ENCODE measurements at places on chromosomes 6 and 20. TPM values are rescaled to one million over a fixed set of nuclear protein-coding genes. Genes with fewer than 3 reads are reported as not detected.
A peak's percentile ranks its signal among the peaks of the same experiment; 100 is the strongest.

Gene COL19A1
- total RNA-seq: 0.47 TPM

Gene CLPSL1
- not detected for total RNA-seq

Gene SEMG1
- not detected for total RNA-seq

DNA sequence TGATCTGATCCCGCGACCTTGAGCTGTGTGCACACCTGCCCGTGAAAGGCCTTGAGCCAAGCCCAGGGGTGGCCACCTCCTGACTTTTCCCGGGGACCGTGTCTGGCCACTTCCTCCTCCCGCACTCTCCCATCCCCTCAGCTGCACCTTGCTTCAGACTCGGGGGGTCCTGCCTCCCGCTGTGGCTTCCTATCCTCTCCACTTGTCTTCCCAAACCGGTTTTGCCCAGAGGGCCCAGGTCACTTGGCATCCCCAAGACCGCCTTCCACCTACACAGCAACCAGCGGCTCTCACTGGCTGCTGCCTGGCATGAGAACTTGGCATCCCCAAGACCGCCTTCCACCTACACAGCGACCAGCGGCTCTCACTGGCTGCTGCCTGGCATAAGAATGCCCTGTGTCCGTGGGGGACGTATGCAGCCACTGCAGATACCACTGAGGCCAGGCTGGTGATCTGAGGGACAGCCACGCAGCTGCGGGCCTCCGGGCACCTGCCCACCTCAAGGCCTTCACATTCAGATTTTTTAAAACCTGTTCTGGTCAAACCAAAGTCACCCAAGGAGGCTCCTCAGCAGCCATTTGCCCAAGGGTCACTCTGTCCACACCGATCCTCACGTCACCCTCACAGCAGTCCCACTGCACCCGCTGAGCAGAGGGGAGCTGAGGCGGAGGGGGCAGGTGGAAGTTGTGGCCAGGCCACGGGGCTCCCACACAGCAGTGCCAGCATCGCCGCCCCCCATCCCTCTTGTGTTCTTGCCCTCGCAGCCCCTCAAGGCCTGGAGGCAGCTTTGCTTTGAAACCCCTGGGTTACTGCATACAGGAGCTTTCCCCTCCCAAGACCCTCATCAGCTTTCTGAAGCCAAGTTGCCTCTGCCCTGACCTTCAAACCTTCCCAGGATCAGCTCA lies 245.5 kb downstream of the TAF4 start:
- no peak overlapping the region for H3K4me3 ChIP-seq
- DNase-seq: no peak
- no peaks in the 10 kb centered on the region for H3K4me1 ChIP-seq
- no peaks in the 10 kb centered on the region for H3K27me3 ChIP-seq
- peak overlapping the region; percentile 15 for H3K27ac ChIP-seq

- H3K27me3 ChIP-seq: peaks cover 13% of the 10 kb centered on the region
- H3K27ac ChIP-seq: no peak overlapping the region
- no peak overlapping the region for H3K4me3 ChIP-seq
- H3K4me1 ChIP-seq: no peaks in the 10 kb centered on the region
- no peaks in the 10 kb centered on the region for H3K36me3 ChIP-seq
Observed at GRCh38 chr20:5927749-5928462, 22.4 kb downstream of the TRMT6 start.

GRCh38 chr6:37432590-37432915 lies 468 bp upstream of the CMTR1 start:
- no peak for DNase-seq
- H3K4me3 ChIP-seq: peak overlapping the region; percentile 95
- peaks cover 31% of the 10 kb centered on the region for H3K4me1 ChIP-seq
- H3K27me3 ChIP-seq: no peaks in the 10 kb centered on the region
- H3K27ac ChIP-seq: peak overlapping the region; percentile 98
- peaks cover 5% of the 10 kb centered on the region for H3K36me3 ChIP-seq

- H3K4me1 ChIP-seq: no peaks in the 10 kb centered on the region
- no peaks in the 10 kb centered on the region for H3K27me3 ChIP-seq
- no peak overlapping the region for H3K27ac ChIP-seq
- no peaks in the 10 kb centered on the region for H3K36me3 ChIP-seq
Observed at GRCh38 chr6:165031502-165031901, 277.9 kb downstream of the C6orf118 start.

DNA sequence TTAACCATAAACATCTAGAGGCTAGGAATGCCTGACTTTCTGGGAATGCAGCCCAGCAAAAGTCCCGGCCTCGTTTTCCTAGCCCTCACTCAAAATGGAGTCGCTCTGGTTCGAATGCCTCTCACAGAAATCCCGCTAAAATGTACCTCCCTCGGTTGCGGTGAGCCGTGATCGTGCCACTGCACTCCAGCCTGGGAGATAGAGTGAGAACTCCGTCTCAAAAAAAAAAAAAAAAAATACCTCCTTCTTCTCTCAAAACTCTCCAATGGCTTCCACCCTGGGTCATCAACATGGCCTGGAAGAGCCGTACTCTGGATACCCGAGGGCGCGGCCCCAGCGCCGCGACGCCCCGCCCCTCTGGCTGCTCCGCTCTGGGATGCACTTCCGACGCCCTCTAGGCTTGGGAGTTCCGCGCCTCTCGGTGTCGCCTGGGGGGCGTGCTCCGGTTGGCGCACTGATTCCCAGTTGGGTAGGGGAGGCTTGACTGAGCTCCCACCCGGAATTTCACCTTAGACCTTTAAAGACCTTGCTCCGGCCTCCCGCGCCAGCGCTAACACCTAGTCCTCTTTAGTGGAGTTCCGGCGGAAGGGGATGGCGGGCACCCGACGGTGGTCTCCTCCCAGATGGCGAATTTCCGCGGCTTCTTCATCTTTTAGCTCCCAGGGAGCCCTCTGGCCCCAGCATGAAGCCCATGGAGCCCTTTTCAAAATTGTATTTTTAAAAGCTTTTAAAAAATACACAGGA lies 12.3 kb downstream of the HMGN4 start:
- no peaks in the 10 kb centered on the region for H3K27me3 ChIP-seq
- H3K4me3 ChIP-seq: peak overlapping the region; percentile 86
- H3K36me3 ChIP-seq: peaks cover 6% of the 10 kb centered on the region
- peaks cover 23% of the 10 kb centered on the region for H3K4me1 ChIP-seq
- H3K27ac ChIP-seq: peak overlapping the region; percentile 88

DNA sequence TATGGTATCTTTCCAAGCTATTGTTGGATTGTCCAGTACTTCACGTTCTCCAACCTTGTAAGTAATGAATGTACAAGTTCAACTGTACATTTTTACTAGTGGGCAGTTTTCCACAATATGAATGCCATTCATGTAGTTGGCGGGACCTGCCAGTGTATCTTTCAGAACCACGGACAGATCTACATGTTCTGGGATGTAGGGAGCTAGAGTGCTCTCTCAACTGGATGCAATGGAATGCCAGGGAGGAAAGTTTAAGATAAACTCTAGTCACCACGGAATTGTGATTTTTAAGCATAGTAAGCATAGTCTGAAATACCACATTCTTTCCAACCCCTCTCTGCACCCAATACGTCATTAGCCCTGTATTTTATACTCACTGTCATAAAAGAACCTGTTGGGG lies 21.5 kb upstream of the HLA-C start:
- no peak for DNase-seq
- no peaks in the 10 kb centered on the region for H3K4me1 ChIP-seq

- no peak overlapping the region for H3K27ac ChIP-seq
- no peaks in the 10 kb centered on the region for H3K27me3 ChIP-seq
- H3K4me3 ChIP-seq: no peak overlapping the region
- peaks cover 12% of the 10 kb centered on the region for H3K4me1 ChIP-seq
- peaks cover 15% of the 10 kb centered on the region for H3K36me3 ChIP-seq
- no peak for DNase-seq
Observed at GRCh38 chr20:63218701-63219446, 2.9 kb upstream of the YTHDF1 start.
